Omental fat pad (tissue), 4 donors: ENCODE measurements at places on chromosomes 7 and 10.

DNA sequence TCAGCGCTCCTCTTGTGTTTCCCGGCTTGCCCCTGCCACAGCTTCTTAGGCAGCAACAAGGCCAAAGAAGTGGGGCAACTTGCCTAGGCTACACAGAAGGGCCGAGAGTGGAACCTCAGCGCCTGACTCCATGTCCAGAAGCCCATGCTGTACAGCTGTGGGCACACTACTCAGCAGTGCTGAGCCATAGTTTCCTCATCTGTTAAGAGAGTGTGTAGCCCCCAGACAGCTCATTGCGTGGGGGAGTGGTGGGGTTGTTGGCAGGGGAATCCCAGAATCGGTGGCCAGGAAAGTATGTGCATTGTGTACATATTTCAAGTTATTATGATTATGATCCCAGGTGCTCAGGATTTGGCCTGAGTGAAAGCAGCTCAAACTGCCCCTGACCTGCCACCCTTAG is 96.2 kb downstream of the CDH23 start:
- no peak for DNase-seq

DNA sequence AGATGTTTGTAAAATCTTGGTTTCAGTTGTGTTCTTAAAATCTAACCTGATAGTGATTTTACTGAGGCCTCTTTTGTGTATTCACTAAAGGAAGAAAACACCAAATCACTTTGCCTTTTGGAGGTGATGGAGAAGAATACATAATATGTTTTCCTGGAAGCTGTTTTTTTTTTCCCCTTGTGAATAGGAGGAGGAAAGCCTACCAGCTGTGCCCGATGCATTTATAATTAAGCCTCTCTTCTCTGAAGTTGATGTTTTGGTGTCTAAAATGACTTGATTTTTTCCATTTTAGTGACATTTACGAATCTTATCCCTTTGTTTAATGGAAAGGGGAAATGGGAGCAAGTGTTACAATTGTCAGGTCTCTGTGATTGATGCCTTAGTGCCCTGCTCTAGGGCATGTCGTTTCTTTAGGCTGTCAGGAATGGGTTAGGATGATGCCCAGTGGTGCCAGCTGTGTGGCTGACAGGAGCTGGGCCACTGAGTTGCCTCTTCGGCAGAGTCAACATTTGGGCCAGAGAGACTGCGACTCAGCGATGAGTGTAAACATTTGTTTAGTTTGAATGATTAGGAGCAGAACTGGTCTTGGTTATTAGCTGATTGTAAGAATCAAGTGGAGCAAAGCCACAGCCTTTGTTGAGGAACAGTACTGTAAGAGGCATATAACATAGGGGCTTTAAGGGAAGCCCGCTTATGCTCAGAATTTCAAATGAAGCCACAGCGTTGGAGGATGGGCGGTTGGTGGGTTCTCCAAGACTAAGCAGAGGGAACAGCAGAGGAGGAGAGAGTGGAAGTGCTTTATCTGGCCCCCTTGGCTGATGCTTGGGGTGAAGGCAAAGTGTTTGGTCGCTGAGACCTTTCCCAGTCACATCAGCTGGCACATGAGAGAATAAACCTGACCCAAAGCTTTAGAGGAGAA is 81.6 kb downstream of the CDK14 start:
- no peak for DNase-seq

- no peak for DNase-seq
These were observed 143.4 kb downstream of the C10orf105 start for GRCh38 chr10:71575934-71576801.

DNA sequence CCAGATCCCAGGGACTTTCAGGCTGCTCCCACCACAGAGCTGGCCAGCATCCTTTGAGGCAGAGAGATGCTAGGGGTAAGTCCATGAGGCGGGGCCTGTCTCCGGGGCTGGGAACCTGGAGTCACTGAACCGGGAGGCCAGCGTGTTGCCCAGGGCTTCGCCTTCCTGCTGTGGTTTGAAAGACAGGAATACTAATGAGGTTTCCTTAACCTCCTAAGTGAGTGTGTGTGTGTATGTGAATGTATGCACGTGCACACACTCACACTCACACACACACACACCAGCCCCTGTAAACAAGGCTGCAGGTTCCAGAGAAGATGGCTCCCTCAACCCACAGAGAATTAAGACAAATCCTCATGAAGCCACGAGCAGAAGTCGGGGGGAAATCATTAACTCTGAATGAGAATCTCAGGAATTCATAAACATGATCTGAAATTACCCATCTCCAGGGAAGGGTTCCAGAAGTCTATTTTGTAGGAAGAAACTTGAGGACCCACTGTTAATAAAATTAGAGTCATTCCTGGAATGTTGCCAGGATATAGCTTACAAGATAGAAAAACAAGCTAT is 20.3 kb upstream of the PFKP start:
- no peak for DNase-seq

DNA sequence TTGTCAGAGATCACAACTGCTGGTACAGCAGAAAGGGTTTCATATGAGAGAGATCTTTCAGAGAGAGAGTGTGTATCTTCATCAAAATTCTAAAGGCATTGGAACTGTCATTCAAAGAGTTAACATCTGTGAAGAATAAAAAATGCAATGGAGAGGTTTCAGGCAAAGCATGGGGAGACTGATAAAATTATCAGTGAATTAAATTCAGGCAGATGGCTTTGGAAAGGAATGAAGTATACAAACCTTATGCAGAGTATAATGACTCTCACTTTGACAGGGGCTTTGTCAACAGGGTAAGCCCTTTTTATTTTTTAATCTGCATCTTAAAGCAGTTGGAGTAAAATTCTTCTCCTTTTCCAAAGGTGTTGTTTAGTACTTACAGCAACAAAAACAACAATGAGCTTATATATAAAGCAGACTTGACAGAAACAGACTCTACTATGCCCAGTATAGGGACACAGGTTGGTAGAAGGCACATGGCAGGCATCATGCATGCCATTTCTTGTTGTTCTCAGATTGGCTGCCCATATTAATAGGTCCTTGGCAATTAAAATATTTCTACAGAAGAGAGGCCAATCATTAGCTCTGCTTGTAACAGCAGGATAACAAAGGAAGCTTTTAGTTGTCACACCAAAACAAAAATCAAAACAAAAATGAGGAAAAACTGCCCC is 54.9 kb upstream of the NXPH1 start:
- DNase-seq = no peak

DNA sequence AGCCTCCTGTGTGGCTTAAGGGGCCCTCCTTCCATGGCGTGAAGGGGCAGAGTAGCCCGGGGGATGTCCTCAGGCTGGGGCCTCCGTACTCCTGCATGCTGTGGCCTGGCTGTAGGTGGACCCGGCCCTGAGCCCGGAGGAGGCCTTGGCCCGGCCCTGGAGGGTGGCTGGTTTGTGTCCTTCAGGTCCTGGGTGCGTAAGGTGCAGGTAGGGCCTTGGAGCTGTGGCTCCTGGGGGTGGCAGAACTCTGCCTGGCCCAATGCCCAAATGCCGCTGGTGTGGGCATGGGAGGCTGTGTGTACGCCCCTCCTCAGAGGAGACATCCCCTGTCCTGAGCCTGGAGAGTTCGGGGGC is 26.9 kb upstream of the AMZ1 start:
- DNase-seq = no peak

GRCh38 chr10:31526681-31527080 is 207.7 kb downstream of the ZEB1 start:
- no peak for DNase-seq

GRCh38 chr7:17832242-17832641 is 108.1 kb downstream of the SNX13 start:
- no peak for DNase-seq

GRCh38 chr10:96529634-96530279 is 16.0 kb upstream of the TLL2 start:
- no peak for DNase-seq

DNA sequence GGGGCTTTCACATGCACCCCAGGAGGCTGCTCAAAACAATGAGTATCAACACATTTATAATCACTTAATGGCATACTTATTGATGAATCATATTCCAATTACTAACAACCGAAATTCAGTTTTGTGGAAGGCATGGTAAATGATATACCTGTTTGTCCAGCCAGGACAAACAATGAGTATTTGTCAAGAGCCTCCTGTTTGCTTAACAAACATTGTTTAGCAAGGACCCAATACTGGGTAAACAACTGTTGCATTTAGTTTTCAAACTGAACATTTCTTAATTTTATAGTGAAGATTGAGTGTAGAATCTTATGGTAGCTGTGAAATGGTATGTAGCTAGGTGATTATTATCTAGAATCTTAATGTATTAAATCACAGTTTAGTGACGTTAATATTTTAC is 473.7 kb downstream of the ATRNL1 start:
- DNase-seq = no peak

DNA sequence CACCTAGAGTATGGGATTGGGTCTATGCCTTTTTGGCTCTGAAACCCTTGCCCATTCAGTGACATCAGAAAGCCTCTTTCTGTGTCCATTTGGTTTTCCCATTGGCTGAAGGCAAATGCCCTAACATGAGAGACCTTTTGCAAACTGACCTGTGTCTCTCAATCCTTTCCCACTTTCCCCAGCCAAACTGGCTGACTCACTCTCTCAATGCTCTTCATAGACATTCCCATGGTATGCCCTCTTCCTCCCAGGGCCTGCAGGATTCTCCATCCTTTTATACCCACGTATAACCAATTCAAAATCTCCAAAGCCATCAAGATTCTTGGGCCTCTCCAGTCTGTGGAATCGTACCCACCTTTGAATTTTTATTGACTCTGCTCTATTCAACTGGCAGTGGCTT is 563.3 kb downstream of the GATA3 start:
- DNase-seq = no peak

DNA sequence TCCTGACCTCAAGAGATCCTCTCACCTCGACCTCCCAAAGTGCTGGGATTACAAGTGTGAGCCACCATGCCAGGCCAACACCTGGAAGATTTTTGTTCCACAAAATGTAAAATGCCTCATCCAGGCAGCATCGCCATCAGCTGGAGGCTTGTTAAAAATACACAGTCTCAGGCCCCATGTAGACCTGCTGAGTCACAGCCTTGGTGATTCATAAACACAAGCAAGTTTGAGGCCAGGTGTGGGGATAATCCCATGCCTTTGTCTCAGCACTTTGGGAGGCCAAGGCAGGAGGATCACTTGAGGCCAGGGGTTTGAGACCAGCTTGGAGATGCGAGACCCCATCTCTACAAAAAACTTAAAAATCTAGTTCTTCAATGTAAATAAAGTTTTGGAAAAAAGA is 49.1 kb upstream of the FOXK1 start:
- no peak for DNase-seq

- no peak for DNase-seq
These were observed 25.4 kb upstream of the GPAM start for GRCh38 chr10:112208997-112209396.

DNA sequence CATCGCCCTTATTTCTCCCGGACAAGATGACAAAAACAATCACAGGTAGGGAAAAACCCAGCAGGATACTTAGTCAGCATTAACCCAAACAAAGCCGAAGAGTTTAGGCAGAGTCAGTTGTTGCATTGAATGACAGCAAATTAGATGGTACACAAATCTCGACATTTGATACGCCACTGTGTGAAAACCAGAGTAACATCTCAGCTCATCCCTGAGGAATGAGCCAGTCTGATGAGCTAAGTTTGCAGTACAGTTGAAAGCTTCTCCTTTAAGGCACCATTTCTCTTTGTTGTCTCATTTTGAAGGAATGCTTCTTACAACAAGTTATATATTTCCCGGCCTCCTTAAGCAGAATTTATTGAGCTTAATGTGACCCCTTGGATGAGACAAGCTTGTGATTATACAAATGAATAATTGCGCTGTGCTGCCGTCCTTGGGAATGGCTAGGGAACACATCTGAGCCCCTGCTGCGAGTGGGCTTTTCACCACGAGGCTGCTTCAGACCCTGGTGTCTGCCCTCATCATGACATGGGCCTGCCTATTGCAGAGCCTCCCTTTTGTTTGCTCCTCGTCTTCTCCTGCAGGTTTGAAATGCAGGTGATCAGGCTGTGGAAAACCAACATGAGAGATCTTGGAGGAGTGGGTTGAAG is 137.3 kb downstream of the CELF2 start:
- DNase-seq = no peak
